ENCODE measurements at places on chromosomes 5 and 9.

DNA sequence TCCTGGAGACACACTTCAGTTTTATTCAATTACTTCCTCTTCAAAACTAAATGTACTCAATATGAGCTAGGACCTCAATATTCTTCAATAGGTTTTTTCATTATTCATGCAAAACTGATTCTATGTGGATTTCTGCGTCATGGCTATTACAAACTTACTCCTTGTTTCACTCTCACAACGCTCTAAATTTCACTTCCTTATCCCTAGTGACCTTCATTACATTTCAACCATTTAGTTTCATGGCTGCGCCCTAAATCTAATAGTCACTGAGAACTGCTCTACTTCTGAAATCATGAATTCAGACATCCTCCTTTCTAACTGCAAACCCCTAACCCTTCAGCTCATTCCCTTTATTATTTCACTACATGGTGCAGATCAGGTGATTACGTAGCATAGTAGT, 93.9 kb downstream of the SLC25A46 start:
- DNase-seq: no peak

DNA sequence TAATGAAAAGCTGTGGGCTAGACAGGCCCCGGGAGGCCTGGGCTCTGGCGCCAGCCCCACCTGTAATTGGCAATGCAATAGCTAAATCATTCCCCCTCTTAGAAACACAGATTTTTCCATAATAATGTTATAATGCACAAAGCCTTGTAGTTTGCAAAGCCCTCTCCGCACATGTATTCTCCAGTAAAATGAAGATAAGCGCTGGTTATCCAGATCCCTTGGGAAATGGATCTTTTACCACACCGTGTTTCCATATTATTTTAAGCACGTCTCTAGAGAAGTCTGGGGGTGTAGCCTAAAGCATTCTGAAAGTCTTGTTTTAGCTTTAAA, 1.1 kb upstream of the APBA1 start:
- no peak for DNase-seq

- DNase-seq: no peak
These were observed 151.7 kb upstream of the ANKH start for GRCh38 chr5:15023266-15023665.

GRCh38 chr5:178420354-178420781, 169.8 kb downstream of the COL23A1 start:
- DNase-seq: no peak

GRCh38 chr9:89677702-89678395, 73.0 kb downstream of the GADD45G start:
- no peak for DNase-seq
